ENCODE measurements at places on chromosomes 1 and 21.

DNA sequence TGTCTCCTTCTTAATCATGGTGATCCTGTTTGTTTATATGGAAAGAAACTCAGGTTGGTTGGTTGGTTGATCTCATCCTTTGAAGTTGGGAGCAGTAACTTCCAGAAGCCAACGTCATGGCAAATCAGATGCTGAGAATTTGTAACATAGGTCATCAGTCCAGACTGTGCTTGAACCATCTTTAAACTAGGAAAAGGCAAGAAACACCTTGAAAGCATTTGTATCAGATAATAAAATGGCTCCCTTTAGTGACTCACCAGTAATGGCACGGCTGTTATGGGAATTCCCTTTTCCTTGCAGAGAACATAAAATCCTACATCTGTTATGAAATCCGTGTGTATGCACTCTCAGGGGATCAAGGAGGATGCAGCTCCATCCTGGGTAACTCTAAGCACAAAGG, 58.1 kb downstream of the SERBP1 start:
- no peak overlapping the region for H3K4me3 ChIP-seq
- H3K4me1 ChIP-seq = no peaks in the 10 kb centered on the region
- H3K27me3 ChIP-seq = no peaks in the 10 kb centered on the region
- H3K36me3 ChIP-seq = no peaks in the 10 kb centered on the region
- H3K27ac ChIP-seq = no peak overlapping the region

GRCh38 chr1:41998250-41998649, 79.5 kb upstream of the HIVEP3 start:
- H3K4me3 ChIP-seq = no peak overlapping the region
- H3K4me1 ChIP-seq = no peaks in the 10 kb centered on the region
- no peak for DNase-seq
- H3K27me3 ChIP-seq = no peaks in the 10 kb centered on the region

DNA sequence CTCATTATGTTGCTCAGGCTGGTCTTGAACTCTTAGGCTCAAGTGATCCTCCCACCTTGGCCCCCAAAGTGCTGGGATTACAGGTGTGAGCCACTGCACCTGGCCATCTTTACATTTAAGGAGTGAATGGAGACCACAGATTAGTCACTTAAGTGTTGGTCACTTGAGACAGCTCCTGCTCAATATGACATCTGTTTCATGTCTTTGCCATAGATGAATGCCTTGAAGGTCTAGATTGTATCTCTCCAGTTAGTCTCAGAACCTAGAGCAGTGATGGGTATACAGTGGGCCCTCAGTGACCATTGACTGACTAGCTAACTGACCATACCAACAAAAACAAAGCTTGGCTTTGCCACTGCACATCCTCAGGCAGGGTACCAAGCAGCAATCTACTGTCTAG, 15.3 kb downstream of the BCL9 start:
- no peak for DNase-seq
- no peaks in the 10 kb centered on the region for H3K4me1 ChIP-seq
- H3K36me3 ChIP-seq = no peaks in the 10 kb centered on the region
- H3K4me3 ChIP-seq = no peak overlapping the region
- H3K27me3 ChIP-seq = no peaks in the 10 kb centered on the region

DNA sequence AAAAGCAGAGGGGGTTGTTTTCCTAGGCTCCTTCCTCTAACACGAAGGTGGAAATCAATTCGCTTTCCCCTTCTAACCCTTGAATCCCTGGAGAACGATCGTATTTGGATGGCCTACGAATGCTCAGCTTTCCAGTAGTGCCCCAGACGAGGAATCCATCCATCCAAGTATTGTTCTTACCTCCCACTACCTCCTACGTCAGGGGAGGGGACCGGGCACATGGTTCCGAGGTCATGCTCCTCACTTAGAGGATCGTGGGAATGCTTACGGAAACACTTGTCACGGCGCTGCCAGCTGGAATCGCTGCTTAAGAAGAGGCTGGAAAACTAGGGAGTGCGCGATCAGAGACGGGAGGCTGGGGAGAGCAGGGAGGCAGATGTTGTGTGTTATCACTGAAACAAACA, 47.4 kb downstream of the CAPZB start:
- DNase-seq = peak; percentile 51
- H3K27me3 ChIP-seq = no peaks in the 10 kb centered on the region
- H3K4me3 ChIP-seq = no peak overlapping the region
- H3K4me1 ChIP-seq = peaks cover 4% of the 10 kb centered on the region

- no peak for DNase-seq
- H3K27ac ChIP-seq = no peak overlapping the region
- H3K36me3 ChIP-seq = no peaks in the 10 kb centered on the region
- no peaks in the 10 kb centered on the region for H3K4me1 ChIP-seq
- H3K4me3 ChIP-seq = no peak overlapping the region
- H3K27me3 ChIP-seq = no peaks in the 10 kb centered on the region
Measured at GRCh38 chr21:14991957-14992356, 72.8 kb downstream of the NRIP1 start.

DNA sequence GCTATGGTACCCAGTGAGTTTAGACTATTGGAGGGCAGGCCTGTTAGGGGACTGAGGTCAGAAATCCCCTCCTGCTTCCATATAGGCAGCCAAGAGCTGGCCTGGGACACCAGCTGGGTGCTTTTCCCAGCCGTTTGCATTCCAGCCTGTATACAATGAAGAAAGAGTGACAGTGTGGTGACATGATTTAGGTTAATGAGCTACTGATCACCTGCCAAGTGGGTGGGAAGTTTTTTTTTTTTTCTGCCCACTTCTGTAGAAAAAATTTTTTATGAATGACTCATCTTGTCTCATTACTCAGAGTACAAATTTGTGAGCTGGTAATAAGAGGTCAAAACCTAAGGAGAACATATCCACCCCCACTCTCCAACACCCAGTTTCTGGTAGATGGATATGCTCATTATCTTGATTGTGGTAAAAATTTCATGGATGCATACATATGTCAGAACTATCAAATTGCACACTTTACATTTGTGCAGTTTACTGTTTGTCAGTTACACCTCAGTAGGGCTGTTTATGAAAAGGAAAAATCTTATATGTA, 16.4 kb upstream of the CGN start:
- no peaks in the 10 kb centered on the region for H3K36me3 ChIP-seq
- no peak overlapping the region for H3K4me3 ChIP-seq
- no peak overlapping the region for H3K27ac ChIP-seq
- H3K27me3 ChIP-seq = no peaks in the 10 kb centered on the region
- DNase-seq = no peak

GRCh38 chr21:44881198-44881872, 7.8 kb upstream of the PTTG1IP start:
- no peak overlapping the region for H3K4me3 ChIP-seq
- H3K27me3 ChIP-seq = no peaks in the 10 kb centered on the region
- H3K27ac ChIP-seq = no peak overlapping the region
- DNase-seq = peak; percentile 47

GRCh38 chr1:230759369-230760065, 12.3 kb downstream of the CAPN9 start:
- H3K36me3 ChIP-seq = no peaks in the 10 kb centered on the region
- H3K27ac ChIP-seq = no peak overlapping the region
- DNase-seq = no peak
- no peak overlapping the region for H3K4me3 ChIP-seq
- no peaks in the 10 kb centered on the region for H3K27me3 ChIP-seq

- H3K4me3 ChIP-seq = no peak overlapping the region
- no peaks in the 10 kb centered on the region for H3K36me3 ChIP-seq
- H3K27ac ChIP-seq = peak overlapping the region; percentile 15
Measured at GRCh38 chr1:204418174-204419063, 6.8 kb upstream of the PPP1R15B start.

Data from right lobe of liver (tissue), 6 donors.